NCI-H1417 (cell line): ENCODE measurements at places on chromosomes 3 and 15.

- peak; percentile 12 for DNase-seq
Measured at GRCh38 chr3:118628704-118629341, 405.8 kb downstream of the IGSF11 start.

DNA sequence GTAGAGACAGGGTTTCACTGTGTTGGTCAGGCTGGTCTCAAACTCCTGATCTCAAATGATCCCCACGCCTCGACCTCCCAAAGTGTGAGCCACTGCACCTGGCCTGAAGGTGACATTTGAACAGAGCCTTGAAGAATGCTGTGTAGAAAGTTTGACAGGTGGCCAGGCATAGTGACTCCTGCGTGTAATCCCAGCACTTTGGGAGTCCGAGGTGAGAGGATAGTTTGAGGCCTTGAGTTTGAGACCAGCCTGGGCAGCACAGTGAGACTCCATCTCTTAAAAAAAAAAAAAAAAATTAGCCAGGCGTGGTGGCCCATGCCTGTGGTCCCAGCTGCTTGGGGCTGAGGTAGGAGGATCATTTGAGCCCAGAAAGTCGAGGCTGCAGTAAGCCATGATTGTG, 1.5 kb downstream of the IQGAP1 start:
- DNase-seq: no peak

- DNase-seq: peak; percentile 66
Measured at GRCh38 chr3:183381179-183381578, 47.2 kb downstream of the MCF2L2 start.

DNA sequence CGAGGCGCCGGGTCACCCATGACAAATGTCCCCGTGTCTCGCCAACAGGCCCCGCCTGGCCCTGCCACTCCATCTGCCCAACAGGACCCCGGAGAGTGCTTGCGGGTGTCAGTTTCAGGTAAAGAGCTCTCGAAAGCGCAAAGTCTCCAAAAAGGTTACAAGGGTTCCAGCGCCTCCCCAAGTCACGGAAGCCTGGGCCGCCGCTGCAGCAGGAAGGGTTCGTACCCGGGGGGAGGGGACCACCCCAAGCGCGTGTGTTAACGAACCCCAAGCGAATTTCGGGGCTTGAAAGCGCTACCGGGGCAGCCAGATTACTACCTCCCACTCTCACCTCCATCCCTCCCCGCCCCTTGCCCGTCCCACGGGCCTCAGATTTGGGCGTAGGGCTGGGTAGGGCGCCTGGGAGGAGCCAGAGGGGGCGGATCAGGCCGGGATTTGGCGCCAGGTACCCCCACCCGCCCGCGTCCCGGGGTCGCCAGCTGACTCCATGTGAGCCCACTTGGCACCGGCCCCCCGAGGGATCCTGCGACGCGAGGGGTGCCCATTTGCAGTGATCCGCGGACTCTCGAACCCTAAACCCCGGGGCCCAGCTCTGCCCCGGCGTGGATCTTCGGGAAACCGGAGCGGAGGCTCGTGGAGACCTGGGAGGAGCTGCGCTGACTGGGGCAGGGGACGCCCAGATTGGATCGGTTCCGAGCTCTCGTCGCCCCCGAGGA, 85.9 kb downstream of the NR2F2 start:
- no peak for DNase-seq

- no peak for DNase-seq
Measured at GRCh38 chr3:128568602-128569490, 75.8 kb upstream of the GATA2 start.

GRCh38 chr15:66679657-66680108, 22.4 kb upstream of the SMAD6 start:
- no peak for DNase-seq

GRCh38 chr3:117144853-117145252, 435.3 kb downstream of the TUSC7 start:
- DNase-seq: no peak

DNA sequence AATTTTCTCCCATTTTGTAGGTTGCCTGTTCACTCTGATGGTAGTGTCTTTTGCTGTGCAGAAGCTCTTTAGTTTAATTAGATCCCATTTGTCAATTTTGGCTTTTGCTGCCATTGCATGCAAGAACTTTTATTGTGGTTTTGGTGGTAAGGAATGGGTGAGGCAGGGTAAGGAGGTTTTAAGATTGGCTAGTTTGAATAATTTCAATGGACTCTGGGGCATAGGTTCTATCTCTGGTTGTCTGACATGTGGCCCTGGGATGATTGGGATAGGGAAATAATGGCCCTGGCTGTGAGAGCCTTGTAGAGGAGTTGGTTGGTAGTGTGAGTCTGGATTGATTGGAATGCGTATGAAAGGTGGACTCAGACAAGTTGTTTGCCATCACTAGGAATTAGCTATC, 38.0 kb downstream of the SEC22A start:
- no peak for DNase-seq

DNA sequence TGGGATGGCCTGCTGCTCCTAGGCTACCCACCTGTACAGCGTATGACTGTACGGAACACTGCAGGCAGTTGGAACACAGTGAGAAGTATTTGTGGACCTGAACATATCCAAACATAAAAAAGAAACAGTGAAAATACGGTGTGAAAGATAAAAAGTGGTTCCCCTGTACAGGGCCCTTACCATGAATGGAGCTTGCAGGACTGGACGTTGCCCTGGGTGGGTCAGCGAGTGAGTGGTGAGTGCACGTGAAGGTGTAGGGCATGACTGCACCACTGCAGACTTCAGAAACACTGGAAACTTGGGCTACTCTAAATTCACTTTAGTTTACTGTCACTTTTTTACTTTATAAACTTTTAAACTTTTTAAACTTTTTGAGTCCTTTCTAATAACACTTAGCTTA, 71.2 kb upstream of the SLC6A6 start:
- no peak for DNase-seq

- DNase-seq: no peak
Measured at GRCh38 chr3:52874864-52875587, 22.3 kb downstream of the STIMATE start.

GRCh38 chr15:68676011-68676605, 97.3 kb downstream of the CORO2B start:
- DNase-seq: no peak

GRCh38 chr15:70023769-70024491, 73.8 kb downstream of the TLE3 start:
- no peak for DNase-seq

GRCh38 chr3:151200586-151200985, 2.4 kb downstream of the GPR171 start:
- peak; percentile 17 for DNase-seq

DNA sequence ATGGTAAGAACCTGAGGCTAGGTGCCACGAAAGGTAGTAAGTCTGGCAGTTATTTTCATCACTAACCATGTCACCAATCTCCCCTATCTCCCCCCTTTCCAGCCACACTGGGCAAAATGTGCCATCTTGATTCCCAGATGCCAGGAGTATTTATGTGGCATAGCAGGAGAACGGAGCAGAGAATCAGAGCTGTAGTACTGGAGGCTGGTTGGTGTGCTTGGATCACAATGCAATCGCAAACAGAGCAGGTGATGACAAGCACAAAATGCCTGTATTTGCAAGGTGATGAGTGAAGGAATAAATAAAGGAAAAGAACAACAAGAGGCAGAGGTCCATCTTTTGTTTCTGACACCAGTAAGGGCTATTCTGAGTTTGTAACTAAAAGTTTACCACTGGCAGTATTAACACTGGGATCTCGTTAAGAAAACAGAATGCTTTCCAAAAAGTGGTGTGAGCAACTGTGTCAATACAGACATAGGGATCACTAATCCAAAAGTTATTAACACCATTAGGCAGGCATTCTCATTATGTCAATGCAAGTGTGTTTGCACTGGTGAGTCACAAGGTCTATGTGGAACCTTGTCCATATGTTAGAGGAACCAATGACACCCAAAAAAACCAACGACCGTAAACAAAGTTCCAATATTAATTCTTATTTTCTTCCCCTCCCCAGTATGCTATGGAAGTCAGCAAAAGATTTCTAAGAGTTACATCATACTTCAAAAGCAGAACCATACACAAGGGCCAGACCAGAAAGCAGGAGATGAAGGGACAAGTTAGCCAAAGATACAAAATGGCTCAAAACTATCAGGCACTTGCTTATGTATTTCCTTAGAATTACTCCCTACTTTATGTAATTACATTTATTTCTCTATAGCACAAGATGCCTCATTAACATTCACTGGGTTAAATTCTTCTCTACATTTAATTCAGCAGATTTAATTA, 556.6 kb downstream of the FOXP1 start:
- DNase-seq: no peak

- no peak for DNase-seq
Measured at GRCh38 chr15:101652786-101653430, 727 bp upstream of the TM2D3 start.

DNA sequence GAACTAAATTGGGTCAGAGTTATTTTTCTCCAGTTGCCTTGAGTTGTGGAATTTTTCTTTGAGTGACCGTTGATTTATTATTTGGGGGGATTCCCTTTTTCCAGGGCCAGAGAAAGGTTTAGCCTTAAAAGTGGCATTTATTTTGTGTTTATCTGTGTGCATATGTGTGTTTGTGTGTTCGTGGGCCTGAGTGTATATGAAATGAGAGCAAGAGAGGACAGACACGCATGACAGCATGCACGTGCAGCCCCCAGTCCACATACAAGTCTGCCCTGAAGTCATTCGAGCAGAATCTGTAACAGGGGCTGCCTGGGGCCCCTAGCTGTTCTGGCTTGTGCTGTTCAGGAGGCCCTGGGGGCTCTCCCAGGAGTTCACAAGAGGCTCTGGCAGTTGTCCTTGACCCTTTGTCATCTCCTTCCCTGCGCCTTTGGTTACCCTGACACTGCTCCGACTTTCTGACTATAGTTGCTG, 18.3 kb upstream of the TRAK1 start:
- no peak for DNase-seq

DNA sequence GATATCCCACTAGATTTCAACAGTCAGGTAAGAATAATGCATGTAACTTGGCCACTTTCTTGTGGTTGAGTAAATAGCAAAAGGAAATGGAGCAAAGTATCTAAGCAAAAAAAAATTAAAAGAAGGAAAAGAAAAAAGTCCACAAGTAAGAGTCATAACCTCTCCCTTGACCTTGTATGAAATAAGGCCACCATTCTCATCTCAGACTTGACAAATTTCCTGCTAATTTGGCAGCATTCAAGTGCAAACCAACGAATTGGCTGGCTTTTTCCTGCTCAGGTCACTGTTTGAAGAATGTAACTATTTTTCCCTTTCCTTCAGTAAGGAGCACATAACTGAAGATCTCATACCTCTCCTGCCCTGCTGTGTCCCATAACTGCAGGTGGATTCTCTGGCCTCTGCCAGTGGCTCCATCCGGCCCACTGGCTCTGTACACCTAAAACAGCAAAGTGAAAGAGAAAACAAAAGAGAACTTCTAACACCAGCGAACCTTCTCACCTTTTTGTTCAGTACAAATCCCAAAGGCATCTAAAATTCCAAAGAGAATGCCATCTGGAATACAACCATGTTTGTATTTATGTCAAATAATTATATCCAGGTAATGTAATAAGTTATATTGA, 33.4 kb upstream of the RSL24D1 start:
- no peak for DNase-seq

- DNase-seq: no peak
Measured at GRCh38 chr15:67762610-67763368, 62.5 kb upstream of the SKOR1 start.

- DNase-seq: no peak
Measured at GRCh38 chr3:158091531-158091930, 14.7 kb downstream of the SHOX2 start.

DNA sequence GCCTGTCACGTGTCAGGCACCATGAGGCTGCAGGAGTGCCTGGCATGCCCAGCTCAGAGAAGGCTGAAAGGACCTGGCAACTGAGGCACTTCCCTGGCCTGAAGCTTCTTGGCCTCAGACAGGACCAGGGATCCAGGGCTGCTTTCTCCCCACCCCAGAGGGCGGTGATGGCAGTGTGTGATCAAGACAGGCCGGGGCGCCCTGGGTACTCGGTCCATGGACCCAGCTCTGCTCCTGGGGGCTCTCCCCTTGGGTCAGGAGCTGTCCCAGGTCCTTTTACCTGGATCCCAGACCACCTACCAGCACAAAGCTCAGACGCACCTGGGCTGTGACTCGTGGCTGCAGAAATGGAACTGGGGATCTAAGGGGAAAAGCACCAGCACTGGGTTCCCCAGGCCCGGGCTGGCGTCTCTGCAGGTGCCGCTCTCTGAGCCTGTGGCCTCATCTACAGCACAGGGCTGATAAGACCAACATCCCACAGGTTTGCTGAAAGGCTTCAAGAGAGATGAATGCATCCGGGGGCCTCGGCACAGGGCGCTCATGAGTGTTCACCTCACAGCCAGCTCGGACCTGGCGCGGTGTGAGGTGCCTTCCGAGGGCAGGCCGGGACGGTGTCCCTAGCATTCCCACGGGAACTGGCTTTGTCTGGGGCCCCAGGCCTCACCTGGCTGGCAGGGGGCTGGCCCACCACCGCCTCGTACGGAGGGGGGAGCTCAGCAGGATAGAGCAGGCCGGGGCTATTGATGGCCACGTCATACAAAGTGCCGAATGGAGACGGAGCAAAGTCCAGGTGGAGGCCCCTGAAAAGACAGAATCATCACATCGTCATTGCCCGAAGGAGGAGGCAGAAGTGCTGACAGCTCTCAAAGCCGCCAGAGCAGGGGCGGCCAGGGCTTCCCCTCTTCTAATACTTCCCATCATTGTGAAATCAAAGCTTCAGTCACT, 133.6 kb downstream of the NSMCE3 start:
- DNase-seq: no peak

GRCh38 chr3:119745942-119746341, 36.0 kb upstream of the NR1I2 start:
- no peak for DNase-seq

GRCh38 chr15:85826756-85827515, 32.2 kb upstream of the KLHL25 start:
- DNase-seq: peak; percentile 46

DNA sequence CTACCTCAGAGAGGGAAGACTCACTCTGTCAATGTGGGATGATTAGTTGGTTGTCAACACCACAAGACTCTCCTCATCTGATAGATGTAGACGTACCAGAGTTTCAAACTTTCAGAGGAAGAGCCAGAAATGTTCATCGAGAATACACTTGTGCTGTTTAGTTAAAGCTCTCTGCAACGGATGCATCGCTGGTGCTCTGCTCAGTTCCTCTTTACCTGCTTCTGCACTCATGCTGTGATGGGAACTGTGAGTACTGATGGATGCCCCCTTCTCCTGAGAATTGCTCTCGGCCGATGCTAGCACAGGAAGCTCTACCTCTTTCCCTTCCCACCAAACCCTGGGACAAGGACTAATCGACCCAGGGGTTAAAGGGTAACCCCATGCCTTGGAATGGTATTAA, 51.8 kb upstream of the CCDC54 start:
- no peak for DNase-seq

- DNase-seq: no peak
Measured at GRCh38 chr3:12340506-12340905, 51.6 kb downstream of the PPARG start.
